ENCODE measurements at places on chromosomes 1 and 21.

DNA sequence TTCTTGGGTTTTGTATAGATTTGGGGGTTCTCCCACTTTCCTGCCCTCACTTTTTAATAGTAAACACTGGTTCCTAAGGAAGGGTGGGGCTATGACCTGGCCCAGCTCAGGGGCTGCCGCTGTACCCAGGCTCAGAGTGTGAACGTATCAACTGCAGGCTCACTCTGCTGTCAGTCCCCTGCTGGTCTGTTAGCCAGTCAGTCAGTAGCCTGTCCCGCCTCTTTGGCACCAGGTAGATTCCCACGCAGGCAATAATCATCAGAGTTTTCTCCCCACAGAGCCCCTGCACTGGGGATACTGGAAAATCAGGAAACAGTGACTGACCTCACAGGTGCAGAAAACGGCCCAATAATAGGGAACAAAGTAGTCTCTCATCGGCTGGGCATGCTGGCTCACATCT lies 15.0 kb upstream of the ALPL start:
- no peaks in the 10 kb centered on the region for H3K27me3 ChIP-seq
- DNase-seq: no peak
- H3K4me1 ChIP-seq: peaks cover 11% of the 10 kb centered on the region
- H3K36me3 ChIP-seq: no peaks in the 10 kb centered on the region
- H3K27ac ChIP-seq: no peak overlapping the region

DNA sequence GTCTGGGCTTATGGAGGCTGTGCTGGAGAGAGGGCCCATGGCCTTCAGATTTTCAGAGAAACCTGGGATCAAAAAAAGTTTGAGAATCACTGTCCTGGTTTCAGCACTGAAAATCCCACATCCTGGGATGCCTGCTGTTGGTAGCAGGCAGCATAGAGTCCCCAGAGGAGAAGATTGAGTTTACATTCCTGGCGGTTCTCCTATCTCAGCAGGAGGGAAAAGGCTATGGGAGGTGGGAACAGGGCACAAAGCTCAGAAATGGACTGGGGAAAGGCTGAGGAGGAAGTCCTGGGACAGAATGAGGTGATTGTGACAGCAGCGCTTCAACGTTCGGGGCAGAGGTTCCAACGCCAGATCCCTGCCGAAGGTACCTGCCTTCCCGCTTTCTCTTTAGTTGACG lies 103.4 kb downstream of the ETS2 start:
- DNase-seq: no peak
- H3K36me3 ChIP-seq: no peaks in the 10 kb centered on the region
- no peak overlapping the region for H3K27ac ChIP-seq
- peaks cover 9% of the 10 kb centered on the region for H3K27me3 ChIP-seq
- H3K4me3 ChIP-seq: no peak overlapping the region

DNA sequence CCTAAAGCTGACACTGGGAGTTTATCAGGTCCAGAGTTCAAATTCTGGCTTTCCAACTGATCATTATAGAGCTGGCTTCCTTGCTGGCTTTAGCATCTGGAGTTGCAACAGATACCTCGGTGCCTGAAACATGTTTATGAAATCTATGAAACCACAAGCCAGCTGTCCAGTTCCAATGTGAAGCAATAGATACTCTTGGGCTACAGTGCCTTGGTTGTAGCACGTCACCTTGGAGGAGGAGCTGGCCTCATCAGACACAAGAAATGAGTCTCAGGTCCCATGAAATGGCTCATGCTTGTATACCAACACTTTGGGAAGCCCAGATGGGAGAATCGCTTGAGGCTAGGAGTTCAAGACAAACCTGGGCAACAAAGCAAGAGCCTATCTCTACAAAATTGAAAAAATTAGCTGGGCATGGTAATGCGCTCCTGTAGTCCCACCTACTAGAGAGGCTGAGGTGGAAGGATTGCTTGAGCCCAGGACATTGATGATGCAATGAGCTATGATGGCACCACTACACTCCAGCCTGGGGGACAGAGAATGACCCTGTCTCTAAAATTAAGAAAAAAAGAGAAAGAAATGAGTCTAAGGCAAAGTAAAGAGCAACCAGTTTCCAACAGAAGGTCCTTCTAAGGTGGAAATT lies 132.5 kb upstream of the ZNF648 start:
- no peaks in the 10 kb centered on the region for H3K4me1 ChIP-seq
- no peaks in the 10 kb centered on the region for H3K27me3 ChIP-seq
- no peaks in the 10 kb centered on the region for H3K36me3 ChIP-seq
- no peak for DNase-seq
- H3K4me3 ChIP-seq: no peak overlapping the region

- no peaks in the 10 kb centered on the region for H3K36me3 ChIP-seq
- no peak overlapping the region for H3K27ac ChIP-seq
- no peak for DNase-seq
- no peaks in the 10 kb centered on the region for H3K27me3 ChIP-seq
- peaks cover 8% of the 10 kb centered on the region for H3K4me1 ChIP-seq
Observed at GRCh38 chr1:111720274-111720976, 18.8 kb downstream of the INKA2 start.

All from H1 (cell line).